ENCODE measurements at places on chromosomes 13 and 19.
A peak's percentile ranks its signal among the peaks of the same experiment; 100 is the strongest.

DNA sequence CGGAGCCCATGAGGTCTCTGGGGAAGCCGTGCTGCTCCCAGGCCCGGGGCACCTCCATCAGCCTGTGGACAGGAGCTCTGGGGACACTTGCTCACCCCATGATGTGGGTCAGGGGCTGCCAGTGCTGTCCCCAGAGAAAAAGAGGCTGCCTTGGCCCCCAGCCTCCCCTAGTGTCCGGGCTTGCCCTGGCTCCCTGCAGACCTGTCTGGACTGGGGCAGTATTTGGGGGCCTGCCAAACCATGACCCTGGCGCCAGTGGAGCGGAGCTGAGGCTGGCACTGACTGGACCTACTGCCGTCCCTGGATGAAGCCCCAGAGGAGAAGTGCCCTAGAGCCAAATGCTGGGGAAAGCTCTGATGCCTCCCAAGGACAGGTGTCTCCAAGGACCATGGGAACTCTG is 30.4 kb downstream of the ELAVL1 start:
- no peak for DNase-seq

DNA sequence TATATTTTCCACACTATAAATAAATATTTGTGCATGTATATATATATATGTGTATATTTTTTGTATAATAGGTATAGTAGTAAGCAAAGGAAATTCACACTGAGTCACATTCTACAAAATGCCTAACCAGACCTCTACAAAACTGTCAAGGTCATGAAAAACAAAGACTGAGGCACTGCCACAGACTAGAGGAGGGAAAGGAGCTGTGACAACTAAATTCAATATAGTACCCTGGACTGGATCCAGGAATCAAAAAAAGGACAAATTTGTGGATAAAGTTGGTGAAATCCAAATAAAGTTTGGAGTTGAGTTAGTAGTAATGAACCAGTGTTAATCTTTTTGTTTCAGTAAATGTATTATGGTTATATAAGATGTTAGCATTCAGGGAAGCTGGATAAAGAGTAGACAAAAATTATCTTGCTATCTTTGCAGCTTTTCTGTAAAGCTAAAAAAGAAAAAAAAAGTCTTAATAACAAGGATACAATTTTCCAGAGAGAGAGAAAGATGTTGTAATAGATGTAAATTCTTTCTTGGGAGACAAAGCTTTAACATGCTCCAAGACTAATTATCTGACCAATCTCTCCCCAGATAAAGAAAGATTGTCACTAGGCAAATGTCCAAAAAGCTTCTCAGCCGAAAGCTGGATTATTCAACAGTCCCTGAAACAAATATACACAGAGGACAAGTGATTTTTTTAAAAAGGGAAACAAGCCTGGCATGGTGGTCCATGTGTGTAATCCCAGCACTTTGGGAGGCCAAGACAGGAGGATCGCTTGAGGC is 19.1 kb downstream of the SYDE1 start:
- DNase-seq, result no peak

DNA sequence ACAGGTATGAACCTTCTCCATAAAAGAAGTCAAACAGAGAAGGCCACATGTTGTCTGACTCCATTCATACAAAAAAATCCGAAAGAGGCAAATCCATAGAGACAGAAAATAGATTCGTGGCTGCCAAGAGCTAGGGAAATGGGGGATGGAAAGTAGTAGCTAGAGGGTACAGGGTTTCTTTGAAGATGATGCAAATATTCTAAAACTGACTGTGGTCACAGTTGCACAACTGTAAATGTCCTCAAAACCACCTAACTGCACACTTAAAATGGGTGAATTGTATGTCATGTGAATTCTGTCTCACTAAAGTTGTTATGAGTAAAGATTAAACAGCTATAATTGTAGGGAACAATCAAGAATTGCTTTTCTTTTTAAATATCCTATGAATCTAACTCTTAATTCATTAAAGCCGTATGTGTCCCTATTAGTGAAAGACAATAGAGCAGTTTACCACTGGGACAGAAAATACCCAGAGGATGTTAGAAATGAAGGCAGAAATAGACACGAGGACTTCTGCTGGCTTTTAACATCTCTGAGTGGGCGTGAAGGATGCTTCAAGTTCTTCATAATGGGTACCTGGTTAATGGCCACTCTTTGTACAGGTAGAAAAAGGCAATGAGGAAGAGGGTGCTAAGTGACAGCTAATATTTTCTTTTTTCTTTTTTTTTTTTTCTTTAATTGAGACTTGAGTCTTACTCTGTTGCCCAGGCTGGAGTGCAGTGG is 21.2 kb downstream of the INSR start:
- no peak for DNase-seq

- DNase-seq, result no peak
Observed at GRCh38 chr13:110240943-110241342, 66.0 kb downstream of the COL4A1 start.

DNA sequence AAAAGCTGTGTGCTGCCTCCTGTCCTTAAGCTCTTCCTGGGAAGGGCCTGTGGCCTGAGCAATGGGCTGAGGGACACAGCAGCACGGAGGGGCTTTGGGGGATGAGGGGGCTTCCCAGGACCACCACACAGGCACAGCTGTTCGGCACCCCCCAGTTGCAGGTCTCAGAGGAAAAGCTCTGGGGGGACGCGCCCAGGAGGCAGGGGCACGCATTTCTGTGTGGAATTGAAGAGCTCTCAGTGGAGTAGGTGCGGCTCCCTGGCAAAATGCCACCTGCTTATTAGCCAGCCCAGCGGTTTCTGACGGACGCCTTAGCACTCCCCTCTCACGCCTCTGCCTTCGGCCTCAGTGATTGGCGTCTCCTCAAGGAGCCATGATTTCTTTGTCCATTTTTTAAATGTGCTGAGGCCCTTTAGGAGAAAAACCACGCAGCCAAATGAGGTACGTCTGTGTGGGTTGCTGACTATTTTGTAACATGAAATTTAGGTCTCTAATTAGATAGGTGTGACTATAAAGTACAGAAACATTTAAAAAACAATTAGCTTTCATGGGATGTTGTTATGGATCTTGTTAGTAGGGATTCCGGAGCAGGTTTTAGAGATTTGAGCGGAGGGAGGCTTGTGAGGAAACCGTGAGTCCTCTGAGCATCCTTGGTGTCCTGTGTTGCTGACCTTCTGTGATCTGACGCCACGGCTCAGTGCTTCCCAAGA is 4.0 kb downstream of the MCF2L start:
- DNase-seq, result no peak

DNA sequence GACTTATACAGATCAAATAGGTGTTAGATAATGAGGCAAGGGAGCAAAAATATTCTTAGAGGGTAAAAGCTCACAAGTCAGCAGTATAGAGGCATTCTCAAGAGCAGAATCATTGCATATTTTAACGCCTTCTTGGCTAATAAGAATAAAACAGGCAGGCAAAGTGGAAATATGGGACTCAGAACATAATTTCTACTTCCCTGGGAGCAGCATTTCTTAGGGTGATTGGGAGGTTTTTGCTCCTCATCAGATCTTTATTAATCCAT is 39.6 kb downstream of the LHFPL6 start:
- DNase-seq, result no peak

DNA sequence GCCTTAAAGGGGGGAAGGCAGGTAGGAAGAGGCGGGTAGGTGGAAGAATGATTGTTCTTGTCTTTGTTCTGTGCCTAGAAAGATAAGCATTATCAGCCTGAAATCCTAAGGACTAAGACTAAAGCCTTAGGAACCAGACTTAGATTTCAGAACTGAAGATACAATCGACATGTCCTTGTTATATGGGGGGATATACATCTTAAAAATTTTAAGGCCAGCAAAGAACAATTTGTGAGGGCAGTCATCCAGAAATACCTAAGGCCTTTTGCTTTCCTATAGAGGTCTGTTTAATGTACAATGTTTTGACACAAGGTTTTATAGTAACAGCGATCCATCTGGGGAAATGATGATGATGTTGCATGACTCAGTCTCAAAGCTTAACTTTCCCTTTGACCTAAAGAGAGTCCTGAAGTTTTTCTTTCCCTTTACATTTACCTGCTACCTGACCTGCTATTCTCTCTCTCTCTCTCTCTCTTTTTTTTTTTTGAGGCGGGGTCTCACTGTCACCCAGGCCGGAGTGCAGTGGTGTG is 20.2 kb upstream of the CEACAM6 start:
- no peak for DNase-seq

GRCh38 chr13:110468986-110469495 is 92.5 kb downstream of the RAB20 start:
- no peak for DNase-seq

- no peak for DNase-seq
Observed at GRCh38 chr19:46391296-46392251, 21.8 kb downstream of the CCDC8 start.

- no peak for DNase-seq
Observed at GRCh38 chr19:41701401-41702075, 6.9 kb upstream of the CEACAM5 start.

DNA sequence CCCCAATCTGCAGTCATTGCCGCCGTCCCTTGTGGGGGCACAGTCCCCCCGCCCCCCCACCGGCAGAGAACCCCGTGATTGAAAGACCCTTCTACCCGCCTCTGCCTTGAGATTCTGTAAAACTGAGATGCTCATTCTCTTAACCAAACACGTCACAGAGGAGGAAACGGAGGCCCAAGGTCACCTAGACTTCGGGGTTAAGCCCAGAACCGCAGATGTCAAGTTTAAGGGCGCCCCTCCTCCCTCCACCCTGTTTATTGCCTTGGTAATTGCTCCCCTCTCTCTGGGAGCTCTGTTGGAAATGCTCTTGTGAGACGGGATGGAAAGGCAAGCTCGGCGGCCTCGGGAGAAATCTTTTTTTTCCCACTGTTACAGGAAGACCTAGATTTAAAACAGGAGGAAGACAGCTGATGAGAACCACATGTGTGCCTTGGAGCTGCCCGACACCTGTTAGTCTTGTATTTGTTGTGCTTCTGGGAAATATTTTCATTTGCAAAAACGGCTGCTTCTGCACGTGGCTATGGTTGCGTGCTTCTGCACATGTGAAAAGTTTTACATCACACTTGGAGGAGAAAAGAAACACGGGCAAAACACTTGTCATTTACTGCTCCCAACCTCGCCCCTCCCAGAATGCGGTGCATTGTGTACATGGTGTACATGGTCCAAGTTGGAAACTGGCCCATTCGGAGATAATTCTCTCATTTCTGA is 1.1 kb upstream of the MED26 start:
- peak; percentile 8 for DNase-seq

DNA sequence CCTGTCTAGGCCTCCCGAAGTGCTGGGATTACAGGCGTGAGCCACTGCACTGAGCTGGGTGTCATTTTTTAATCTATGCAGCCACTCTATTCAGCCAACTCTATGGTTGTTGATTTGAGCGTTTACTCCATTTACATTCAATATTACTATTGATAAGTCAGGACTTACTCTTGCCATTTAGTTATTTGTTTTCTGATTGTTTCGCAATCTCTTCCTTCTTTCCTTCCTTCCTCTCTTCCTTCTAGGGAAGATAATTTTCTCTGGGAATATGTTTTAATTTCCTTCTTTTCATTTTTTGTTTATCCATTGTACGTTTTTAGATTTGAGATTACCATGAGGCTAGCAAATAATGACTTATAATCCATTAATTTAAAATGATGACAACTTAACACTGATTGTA is 2056.0 kb downstream of the OLFM4 start:
- no peak for DNase-seq

DNA sequence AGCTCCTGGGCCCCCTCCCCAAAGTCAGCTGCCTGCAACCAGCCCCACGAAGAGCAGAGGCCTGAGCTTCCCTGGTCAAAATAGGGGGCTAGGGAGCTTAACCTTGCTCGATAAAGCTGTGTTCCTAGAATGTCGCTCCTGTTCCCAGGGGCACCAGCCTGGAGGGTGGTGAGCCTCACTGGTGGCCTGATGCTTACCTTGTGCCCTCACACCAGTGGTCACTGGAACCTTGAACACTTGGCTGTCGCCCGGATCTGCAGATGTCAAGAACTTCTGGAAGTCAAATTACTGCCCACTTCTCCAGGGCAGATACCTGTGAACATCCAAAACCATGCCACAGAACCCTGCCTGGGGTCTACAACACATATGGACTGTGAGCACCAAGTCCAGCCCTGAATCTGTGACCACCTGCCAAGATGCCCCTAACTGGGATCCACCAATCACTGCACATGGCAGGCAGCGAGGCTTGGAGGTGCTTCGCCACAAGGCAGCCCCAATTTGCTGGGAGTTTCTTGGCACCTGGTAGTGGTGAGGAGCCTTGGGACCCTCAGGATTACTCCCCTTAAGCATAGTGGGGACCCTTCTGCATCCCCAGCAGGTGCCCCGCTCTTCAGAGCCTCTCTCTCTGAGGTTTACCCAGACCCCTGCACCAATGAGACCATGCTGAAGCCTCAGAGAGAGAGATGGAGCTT is 4.7 kb upstream of the CEACAM5 start:
- DNase-seq, result no peak

DNA sequence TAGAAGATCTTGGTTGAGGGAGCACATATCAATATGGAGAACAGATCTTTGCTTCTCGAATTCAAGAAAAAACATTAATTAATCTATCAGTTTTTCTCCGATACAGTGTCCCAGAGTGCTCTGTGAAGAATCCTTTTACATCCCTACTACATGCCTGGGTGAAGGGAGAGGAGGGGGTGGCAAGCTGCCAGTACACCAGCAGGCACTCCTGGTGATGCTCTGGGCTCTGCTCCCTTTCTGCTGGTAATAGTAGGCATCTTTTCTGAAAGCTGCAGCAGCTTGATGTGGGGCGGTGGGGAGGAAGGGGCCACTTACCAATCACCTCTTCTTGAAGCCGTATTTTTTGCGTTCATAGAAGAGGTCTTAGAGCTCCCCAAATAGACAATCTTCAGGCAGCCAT is 30.7 kb downstream of the PBX4 start:
- no peak for DNase-seq

GRCh38 chr13:28582892-28583240 is 76.1 kb upstream of the POMP start:
- DNase-seq, result no peak

GRCh38 chr19:6868351-6868750 is 19.0 kb upstream of the ADGRE1 start:
- DNase-seq, result no peak

DNA sequence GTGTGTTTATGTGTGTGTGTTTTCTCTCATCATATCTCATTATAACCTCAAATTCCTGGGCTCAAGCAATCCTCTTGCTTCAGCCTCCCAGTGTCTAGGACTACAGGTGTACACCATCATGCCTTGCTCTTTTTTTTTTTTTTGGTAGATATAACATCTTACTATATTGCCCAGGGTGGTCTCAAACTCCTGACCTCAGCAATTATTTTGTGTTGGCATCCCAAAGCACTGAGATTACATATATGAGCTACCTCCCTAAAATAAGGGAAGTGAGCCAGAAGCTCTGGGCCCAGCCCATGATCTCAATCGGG is 448 bp upstream of the ZNF543 start:
- DNase-seq, result no peak

- no peak for DNase-seq
Observed at GRCh38 chr19:19059018-19059836, 4.6 kb upstream of the SLC25A42 start.

- no peak for DNase-seq
Observed at GRCh38 chr19:1156305-1156801, 17.7 kb downstream of the SBNO2 start.

- DNase-seq, result no peak
Observed at GRCh38 chr19:18317961-18318800, 4.7 kb downstream of the LSM4 start.

Measured in stimulated activated CD4-positive, alpha-beta T cell treated with anti-CD3 and anti-CD28 coated beads, Interleukin-4, amount 100 ng/mL, for 24 hours (primary cell).